ENCODE measurements at places on chromosomes 13 and 19.

DNA sequence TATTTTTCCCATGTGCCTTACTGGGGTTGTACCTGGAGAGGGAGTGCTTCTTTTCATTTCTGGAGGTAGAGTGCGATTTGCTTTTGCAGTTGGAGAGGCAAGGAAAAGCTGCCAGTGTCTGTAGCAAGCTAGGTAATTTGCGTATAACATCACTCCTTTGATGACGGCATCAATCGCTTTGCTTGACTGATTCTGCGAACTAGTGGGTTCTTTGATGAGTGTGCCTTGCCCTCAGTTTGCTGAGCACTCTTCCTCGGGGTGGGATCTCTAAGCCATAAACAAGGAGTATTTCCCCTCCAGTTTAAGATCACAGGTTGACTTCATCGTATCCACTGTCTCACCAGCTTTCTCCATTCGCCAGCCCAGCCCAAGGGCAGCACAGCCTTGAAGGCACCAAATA is 344.5 kb downstream of the KCNRG start:
- DNase-seq = no peak

- no peak for DNase-seq
Measured at GRCh38 chr19:54023191-54023590, 31.8 kb downstream of the CACNG6 start.

DNA sequence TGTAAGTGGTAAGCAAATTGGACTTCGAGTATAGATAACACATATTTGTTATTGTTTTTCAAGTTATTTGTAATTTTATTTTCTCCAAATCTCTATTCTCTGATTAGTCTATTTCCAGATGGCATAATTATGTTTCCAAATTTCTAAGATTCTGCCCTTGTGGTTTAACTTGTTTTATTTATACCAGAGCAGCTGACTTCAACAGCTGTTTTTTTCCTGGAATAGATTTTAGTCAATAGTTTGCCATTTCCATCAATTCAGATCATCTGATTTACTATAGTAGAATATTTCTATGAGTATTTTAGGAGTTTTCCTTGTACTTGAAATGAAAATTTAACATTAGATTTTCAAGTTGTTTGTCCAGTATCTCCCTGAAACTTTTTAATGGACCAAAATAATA is 848.7 kb upstream of the MIR17HG start:
- no peak for DNase-seq

GRCh38 chr19:41308450-41309179 is 1.4 kb upstream of the CCDC97 start:
- peak; percentile 65 for DNase-seq

DNA sequence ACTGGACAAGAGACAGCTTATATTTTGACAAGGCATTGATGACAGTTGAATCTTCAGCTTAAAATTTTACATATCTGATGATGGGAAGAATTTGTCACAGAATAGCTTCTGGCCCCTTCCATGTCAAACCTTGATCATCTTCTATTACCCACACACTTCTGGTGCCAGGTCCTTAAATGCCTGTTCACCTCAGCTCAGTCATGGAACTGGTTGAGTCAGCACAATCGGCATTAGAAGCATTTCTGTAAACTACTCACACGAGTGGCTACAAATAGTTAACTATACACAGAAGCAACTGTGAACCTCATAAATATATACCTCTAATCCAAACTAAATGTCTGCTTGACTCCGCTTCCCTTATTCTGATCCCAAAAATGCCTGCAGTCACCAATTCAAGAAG is 161.2 kb downstream of the FOXO1 start:
- DNase-seq = peak; percentile 73

DNA sequence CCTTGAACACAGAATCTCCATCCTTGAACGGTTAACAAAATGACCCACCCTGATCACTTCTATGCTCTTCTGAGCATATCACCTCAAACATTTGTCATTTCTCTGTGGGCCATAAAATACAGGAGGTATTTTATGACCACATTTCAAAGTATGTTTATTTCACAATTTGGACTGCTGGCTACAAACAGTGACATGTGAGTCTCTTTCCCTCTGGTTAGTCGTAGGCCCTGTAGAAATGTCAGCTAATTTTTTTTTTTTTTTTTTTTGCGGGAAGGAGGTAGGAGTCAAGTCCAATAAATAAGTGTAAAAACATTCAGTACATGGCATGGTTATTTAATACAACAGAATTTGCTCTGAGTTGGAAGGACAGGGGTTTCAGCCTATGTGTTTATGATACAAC is 70.7 kb downstream of the FOXO1 start:
- peak; percentile 18 for DNase-seq

DNA sequence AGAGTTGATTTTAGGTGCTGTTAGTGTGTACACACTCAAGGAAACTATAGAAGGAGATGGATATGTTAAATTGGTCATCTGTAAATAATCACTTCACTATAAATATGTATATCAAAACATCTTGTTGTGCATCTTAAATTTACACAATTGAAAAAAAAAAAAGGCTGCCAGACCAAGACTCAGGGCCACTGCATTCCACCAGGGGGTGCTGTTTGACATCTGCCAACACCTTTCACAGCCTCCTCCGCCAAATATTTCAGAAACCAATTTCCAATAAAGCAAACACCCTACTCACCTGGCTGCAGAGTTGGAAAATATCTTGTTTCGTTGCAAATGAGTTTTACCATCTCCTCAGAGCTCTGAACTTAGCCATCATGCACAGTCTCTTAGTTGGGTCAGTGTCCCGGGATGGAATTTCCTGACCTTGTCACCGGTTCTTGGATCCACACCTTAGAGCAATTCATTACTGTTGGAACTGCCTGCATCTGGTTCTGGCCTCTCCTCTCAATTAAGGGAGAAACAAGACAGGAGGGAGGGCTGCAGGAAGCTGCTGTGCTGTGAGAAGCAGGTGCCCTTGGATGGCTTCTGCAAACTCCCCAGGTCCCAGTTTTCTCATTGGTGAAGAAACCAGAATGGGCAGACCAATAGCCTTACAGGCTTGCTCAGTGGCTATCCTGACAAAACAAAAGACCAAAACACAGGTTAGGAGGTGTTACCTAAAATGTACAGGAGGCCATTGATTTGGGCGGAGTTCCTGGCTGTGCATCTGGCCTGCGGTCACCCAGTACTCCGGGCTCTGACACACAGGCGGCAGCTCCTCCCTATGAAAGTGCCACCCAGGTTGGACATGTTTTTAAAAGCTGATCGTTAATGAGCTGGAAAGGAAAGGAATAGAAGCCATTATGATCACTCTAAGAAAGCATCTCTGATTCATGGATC is 746.6 kb downstream of the UQCRFS1 start:
- DNase-seq = peak; percentile 20

DNA sequence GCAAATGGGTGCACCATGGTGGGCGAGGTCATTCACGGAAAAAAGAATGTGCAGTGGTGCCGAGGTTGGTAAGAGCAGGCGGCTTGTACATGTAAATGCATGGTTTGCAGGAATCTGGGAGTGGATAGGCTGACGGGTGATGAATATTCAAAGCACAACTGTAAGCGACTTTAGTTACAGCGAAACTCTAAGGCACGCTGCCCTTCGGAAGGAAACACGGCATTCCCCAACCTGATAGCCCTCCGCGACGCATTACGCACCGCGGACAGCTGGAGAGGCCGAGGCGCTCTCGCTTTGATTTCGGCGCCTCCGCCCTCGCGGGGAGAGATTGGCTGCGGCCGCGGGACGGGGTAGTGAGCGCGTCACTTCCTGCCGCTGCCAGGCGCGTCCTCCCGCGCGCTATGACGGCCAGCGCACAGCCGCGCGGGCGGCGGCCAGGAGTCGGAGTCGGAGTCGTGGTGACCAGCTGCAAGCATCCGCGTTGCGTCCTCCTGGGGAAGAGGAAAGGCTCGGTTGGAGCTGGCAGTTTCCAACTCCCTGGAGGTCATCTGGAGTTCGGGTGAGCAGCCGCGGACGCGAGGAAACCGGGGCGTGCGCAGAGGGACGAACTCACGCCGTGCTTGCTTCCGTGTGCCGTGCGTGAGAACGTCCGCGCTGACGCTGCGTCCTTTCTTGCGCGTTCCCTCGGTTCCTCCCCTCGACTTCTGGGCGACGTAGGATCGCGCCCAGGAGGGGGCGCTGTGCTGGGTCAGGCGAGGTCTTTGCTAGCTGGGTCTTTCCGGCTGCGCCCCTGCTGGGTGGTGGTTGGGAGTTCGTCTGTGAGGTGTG is at the start of gene NUDT15:
Gene NUDT15, plus strand, starts transcription at position 381 of the 828 bp plus-strand sequence. Its CDS starts 21 bp downstream, at position 402.
- peak; percentile 92 for DNase-seq

DNA sequence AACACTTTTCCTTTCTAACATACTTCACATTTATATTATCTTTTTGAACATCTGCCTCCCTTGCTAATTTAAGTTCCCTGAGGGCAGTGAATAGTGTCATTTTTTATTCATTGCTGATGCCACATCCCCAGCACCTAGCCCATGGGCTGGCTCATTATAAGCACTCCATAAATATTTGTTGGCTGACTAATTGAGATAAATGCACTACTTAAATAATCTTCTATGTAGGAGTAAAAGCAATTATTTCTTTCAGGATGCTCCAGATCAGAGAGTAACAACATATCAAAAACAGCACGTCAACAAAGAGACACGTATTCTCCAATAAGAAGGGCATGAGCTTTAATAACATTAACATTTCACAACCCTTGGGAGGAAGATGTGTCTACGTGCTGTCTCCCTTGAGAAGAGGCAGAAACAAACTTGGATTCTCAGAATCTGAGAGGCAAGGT is 228.2 kb downstream of the LHFPL6 start:
- no peak for DNase-seq

DNA sequence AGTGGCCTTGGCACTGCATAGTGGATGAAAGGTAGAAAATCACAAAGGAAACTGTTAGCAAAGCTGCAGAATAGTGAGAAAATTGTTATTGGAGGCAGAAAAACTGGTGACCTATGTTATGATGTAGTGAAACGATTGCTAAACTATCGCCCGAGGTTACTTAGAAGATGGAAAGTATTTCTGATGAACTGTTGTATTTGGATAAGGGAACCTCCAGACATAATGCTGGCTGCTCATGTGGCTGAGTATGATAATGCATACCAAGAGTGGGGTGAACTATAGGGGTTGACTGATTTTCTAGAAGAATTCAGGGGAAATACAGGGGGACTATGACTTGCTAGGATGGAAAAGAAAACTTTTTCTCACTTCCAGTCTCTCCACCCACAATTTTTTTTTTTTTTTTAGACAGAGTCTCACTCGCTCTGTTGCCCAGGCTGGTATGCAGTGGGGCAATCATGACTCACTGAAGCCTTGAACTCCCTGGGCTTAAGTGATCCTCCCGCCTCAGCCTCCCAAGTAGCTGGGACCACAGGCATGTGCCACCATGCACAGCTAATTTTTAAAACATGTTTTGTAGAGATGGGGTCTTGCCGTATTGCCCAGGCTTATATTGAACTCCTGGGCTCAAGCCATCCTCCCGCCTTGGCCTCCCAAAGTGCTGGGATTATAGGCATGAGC is 4.4 kb upstream of the EID2 start:
- DNase-seq = no peak
